ENCODE measurements at places on chromosomes 6 and 20.

DNA sequence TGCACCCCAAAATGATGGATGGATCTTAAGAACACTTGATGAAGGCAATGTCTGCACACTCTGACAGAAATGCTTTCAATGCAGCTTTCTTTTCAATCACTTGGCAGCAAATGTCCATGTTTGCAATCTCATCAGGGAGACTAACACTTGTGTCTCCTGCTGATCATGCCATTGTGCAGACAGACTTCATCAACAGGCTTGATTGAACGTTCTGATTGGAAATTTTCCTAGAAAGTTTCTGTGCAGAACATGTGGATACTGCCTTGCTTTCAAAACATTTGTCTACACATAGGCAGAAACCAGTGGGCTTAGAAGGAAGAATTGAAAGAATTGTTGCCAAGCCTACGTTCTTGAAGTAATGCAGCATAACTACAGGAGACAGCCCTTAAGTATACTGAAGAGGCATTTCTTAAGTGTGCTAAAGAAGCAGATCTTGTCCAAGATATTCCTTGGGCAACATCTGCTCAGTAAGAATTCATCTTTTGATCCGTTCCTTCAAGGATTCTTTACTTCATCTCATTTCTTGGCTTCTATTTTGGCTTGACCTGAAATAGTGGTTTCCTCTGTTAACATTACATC, 120.4 kb upstream of the PLCB4 start:
- no peak for DNase-seq

- no peak for DNase-seq
Measured at GRCh38 chr6:894274-894673, 201.3 kb upstream of the EXOC2 start.

DNA sequence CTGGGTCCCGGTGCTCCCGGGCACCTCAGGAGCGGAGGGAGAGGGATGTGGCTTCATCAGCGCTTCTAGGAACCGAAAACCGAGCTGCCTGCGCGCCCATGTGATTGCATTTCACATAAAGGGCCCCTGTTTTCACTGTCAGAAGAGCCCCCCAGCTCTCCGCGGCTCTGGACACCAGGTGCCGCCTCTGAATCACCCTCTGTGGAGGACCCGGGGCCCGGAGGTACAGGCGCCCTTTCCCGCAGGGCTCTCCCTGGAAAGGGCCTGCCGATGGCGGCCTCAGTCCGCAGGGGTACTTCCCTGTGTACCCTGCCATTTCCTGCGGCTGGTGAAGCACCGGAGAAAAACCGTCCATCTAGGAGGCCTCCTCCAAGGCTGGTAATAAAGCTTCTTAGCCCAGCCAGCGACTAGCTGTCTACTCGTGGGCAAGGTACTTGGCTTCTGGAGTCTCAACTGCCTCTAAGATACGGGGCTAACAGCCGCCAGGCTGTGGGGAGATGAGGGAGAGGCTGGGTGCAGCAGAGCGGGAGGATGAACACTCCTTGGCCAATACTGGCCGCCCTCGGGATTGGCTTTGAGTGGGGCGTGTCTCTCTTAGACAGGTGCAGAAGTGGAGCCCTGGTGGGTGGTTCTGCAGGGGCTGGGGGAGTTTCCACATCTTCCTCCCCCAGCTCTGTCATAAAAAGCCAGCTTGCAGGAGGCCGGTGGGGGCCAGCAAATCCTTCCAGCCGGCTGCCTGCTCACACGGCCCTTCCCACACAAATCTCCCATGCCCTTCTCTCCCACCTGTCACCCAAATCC, 1.6 kb downstream of the PPP1R16B start:
- no peak for DNase-seq

- DNase-seq = no peak
Measured at GRCh38 chr20:37233548-37234253, 27.9 kb downstream of the GHRH start.

- DNase-seq = no peak
Measured at GRCh38 chr20:53939190-53939571, 131.2 kb downstream of the BCAS1 start.

DNA sequence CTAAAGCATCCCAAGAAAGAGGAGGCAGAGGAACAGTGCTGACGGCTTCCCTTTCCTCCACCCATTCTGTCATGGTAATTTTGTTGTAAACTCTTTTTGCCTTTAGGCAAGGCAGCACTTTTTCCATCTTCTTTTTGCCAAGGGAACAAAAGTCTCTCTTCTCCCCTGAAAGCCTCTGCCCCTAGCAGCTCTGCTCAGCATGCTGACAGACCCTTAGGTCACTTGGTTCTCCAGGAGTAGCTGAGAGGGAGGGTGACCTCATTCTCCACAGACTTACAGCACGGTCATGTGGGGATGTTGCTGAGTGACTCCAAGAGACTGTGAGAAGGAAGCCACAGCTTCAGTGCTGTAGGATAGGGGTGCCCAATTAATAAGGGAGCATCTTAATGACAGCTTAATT, 81.1 kb upstream of the RALGAPA2 start:
- DNase-seq = no peak

GRCh38 chr6:93088621-93089501, 330.5 kb downstream of the EPHA7 start:
- DNase-seq = peak; percentile 25

GRCh38 chr6:5278565-5279120, 17.3 kb downstream of the FARS2 start:
- DNase-seq = no peak

DNA sequence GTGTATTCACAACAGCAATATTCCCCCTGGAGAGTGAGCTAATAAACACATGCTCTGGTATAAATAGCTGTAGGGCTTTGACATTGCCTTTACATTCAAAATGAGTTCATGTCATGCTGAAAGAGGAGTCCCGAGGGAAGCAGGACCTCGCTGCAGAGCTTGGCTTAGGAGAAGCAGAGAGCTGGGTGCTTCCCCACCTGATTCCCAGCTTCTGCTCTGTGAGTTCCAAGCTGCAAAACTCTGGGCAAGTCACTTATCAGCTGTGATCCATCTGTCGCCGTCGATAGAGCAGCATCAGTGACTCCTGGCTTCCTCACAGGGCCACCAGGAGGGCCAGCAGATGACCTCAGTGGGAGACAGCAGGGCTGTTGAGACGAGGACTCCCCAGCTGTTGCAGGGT, 241.8 kb downstream of the ANKRD60 start:
- no peak for DNase-seq

GRCh38 chr6:95431637-95432228, 145.6 kb upstream of the MANEA start:
- no peak for DNase-seq

- DNase-seq = no peak
Measured at GRCh38 chr6:3732345-3733141, 19.0 kb downstream of the PXDC1 start.

- no peak for DNase-seq
Measured at GRCh38 chr6:30877419-30878262, 6.7 kb upstream of the DDR1 start.

DNA sequence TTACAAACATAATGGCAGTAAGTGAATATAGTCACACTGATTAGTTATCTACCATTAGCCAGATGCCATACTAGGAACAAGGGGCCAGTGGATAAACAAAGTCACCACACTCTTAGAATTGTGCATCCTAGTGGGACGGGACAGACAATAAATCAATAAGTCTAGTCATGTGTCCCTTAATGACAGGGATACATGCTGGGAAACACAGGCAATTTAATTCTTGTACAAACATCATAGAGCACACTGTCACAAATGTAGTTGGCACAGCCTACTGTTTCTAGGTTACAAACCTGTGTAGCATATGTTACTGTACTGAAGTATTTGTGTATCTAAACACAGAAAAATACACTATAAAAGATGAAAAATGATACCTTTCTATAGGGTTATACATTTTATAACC, 123.0 kb upstream of the FAM184A start:
- no peak for DNase-seq

DNA sequence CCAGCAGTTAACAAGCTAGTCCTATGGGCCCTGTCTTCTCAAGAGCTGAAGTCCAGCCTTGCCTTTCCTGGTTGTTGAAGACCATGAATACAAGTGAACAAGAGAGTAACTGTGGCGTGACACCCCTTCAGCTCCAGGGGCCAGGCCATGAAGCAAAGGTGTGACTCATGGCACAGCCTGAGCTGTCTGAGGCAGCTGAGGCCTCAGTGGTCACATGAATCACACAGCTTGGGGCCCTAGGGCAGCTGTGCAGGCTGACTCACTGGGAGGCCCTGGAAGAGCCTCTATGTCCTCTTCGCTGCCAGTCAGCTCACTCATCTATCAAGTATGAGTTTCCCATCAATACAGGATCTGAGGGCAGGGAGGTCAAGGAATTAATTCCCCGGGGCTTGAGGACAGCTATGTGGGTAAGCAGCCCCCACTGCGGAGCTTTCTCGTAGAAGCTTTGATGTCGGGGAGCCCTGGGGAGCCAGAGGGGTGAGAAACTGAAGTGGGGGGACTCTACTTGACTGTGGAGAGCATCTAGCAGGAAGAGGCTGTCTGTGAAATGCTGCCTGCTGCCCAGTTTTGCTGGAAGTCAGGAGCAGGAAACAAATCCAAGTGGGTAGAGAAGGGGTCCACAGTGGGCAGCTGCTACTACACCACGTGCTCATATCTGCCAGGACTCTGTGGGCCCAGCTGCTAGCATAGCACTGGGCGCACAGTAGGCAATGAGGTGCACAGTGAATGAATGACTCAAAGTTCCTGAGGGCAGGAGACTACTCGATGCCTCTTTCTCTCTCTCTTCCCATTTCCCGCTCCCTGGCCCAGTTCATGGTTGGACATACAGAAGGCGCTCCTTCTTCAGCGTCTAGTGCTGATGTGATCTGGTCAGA, 13.7 kb upstream of the FAM83C start:
- peak; percentile 97 for DNase-seq

DNA sequence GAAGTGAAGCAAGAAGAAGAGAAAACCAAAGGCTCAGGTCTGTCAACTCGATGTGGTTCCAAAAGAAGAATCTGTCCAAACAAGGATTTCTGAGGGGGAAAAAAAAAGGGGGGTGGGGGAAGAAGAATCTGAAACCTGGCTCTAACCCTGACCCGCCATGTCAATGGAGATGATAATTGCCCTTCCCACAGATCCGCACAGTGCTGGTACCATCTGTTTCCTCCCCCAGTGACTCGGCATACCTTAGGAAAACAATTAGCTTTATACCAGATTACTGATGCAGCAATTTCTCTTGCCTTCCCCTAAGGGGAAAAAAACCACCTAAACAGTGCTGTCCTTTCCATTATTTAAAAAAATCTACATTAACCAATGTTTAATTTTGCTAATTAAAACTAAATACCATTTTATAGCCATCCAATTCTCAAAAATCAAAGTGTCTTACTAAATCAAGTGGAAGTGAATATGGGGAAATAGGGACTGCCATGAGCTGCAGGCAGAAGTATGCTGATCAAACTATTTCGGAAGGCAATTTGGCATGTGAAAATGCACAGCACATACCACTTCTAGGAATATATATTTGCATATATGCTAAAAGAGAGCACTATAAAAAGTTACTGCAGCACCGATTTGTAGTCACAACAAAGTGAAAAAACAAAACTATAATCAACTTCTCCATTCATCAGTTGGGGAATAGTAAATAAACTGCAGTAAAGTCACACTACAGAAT, 46.8 kb downstream of the MAP7 start:
- DNase-seq = no peak

- no peak for DNase-seq
Measured at GRCh38 chr20:57417830-57418780, 26.9 kb downstream of the RBM38 start.

GRCh38 chr20:4156411-4156810, 141.1 kb upstream of the RNF24 start:
- DNase-seq = no peak

- DNase-seq = no peak
Measured at GRCh38 chr6:1001655-1002349, 308.9 kb upstream of the EXOC2 start.
